ENCODE measurements at places on chromosomes 13 and 19.
A peak's percentile ranks its signal among the peaks of the same experiment; 100 is the strongest.

DNA sequence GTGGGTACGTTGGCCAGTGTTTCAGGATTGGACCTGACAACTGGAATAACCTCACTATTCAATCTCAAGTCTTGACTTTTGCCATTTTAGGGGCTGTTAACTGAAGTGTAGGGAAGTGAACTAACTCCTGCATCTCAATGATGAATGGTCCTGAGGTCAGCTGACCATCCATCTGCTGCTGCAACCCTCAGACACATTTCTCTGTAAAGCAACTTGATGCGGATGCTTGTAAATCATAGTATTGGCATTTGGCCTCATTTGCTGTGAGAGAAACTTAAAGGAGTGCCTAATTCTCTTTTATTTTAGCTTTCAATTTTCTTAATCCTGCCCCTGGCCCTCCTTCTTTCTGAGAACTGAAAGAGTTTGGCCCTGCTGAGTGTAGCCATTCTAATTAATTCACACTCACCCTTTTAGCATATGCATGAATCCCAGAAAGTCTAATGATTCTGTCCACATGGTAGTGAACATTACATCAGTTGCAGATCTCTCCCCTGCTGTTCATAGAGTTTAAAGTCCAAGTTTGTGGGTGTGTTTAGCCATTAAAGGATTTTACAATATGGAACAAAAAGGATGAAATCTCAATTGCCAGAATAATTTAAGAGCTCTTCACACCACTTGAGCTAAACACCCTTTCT, 1531.4 kb upstream of the SLC10A2 start:
- DNase-seq = no peak

- no peak for DNase-seq
Observed at GRCh38 chr19:48152551-48152950, 17.6 kb downstream of the LIG1 start.

- no peak for DNase-seq
Observed at GRCh38 chr19:4951656-4952055, 17.3 kb upstream of the KDM4B start.

GRCh38 chr13:43546251-43546650, 240.5 kb downstream of the ENOX1 start:
- no peak for DNase-seq

DNA sequence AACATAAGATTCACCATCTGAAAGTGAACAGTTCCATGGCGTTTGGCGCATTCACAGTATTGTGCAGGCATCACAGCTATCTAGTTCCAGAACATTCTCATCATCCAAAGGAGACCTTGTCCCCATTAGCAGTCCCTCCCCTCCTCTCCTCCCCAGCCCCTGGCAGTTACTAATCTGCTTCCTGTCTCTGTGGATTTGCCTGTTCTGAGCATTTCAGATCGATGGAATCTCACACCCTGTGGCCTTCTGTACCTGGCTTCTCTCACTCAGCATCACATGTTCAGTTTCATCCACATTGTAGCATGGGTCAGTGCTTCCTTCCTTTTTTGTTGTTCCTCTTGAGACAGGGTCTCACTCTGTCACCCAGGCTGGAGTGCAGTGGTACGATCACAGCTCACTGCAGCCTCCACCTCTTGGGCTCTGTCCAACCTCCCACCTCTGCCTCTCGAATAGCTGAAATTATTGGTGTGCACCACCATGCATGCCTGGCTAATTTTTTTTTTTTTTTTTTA, 34.6 kb downstream of the CRTC1 start:
- peak; percentile 74 for DNase-seq

GRCh38 chr19:35241417-35241816, 7.4 kb upstream of the LSR start:
- DNase-seq = no peak

- DNase-seq = peak; percentile 97
Observed at GRCh38 chr19:50203281-50204080, at the start of gene MYH14. Gene MYH14, plus strand, starts transcription at chr19:50203622. Its CDS starts 6,744 bp downstream, at chr19:50210366.

- peak; percentile 26 for DNase-seq
Observed at GRCh38 chr13:97600458-97601075, 166.6 kb downstream of the RAP2A start.

- DNase-seq = peak; percentile 27
Observed at GRCh38 chr13:113646921-113647340, 11.1 kb downstream of the ATP4B start.

GRCh38 chr19:42017040-42017439, 23.0 kb upstream of the ATP1A3 start:
- DNase-seq = peak; percentile 31

DNA sequence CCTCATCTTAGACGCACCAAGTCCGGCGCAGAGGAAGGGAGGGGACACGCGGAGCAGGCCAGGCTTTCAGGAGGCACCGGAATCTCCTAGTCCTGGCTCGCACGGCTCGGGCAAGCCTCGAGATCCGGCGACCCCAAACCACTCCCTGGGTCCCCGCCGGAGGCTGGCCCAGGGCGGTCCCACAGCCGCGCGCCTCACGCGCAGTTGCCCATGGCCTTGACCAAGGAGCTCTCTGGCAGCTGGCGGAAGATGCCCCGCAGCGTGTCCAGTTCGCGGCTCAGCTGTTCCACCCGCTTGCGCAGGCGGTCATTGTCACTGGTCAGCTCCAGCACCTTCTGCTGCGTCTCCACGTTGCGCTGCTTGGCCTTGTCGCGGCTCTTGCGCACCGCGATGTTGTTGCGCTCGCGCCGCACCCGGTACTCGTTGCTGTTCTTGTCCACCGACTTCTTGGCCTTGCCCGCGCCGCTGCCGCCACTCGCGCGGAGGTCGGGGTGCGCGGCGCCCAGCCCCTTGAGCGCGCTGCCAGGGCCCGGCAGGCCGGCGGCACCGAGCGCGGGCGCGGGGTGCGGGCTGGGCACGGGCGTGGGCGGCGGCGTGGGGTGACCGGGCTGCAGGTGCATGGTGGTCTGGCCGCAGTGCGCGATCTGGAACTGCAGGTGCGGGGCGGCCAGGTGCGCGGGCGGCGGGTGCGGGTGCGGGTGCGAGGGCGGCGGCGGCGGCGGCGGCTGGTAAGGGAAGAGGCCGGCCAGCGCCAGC, 1.0 kb downstream of the CEBPA start:
- DNase-seq = peak; percentile 78

DNA sequence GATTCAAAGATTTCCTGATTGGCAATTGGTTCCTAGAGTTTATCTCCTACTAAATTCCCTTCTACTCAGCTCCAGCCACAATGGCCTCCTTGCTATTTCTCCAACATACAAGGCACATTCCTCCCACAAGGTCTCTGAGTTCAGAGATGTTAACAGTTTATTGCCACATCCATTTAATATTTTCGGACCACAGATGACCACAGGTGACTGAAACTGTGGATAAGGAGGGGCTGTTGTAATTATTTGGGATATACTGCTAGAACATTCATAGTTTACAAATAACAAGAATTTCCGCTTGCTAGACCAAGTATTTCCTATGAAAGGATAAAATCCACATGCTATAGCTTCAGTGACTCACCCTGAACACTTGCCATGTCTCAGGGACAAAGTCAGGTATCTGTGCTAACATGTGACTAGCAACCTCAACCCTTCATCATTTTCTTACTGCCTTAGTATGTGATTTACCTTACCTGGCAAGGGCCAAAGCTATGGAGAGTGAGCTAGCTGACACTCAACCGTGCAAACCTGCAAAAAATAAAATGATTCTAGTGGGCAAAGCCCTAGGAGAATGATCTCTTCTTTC, 117.7 kb downstream of the TBC1D4 start:
- DNase-seq = no peak

GRCh38 chr19:4400135-4400936, at the start of gene SH3GL1:
Gene SH3GL1, minus strand, starts transcription at chr19:4400547. Its CDS starts 179 bp downstream, at chr19:4400368.
- DNase-seq = peak; percentile 99

- no peak for DNase-seq
Observed at GRCh38 chr19:41920882-41921576, 7.2 kb downstream of the ERFL start.

DNA sequence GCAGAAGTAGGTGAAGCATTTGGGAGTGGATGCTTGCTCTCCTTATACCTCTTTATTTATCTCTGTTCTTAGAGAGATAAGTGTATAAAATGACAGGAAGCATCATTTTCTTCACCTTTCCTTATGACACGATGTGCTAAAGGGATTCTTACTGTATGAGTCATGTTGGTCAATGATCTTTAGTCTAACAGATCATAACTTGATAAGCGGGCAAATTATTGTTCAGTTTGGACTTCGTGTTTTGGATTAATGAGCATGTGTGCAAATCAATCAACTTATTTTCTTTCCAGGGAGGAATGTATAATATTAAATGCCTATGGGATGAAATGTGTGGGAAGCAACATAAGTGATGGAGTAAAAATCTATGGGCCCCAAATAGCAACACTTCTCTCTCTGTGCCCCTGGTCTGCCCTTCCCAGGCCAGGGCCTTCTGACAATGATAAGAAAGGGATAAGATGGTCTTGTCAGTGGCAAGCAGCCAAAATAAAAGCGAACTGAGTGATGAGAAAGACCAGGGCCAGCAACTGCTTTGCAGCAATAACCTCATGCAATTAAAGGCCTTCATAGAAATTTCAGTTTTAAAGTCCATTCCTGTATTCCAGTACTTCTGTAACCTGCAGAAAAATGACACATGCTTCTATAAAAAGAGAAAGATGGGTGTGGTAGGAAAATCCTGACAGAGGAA, 61.4 kb downstream of the SLC10A2 start:
- DNase-seq = no peak

DNA sequence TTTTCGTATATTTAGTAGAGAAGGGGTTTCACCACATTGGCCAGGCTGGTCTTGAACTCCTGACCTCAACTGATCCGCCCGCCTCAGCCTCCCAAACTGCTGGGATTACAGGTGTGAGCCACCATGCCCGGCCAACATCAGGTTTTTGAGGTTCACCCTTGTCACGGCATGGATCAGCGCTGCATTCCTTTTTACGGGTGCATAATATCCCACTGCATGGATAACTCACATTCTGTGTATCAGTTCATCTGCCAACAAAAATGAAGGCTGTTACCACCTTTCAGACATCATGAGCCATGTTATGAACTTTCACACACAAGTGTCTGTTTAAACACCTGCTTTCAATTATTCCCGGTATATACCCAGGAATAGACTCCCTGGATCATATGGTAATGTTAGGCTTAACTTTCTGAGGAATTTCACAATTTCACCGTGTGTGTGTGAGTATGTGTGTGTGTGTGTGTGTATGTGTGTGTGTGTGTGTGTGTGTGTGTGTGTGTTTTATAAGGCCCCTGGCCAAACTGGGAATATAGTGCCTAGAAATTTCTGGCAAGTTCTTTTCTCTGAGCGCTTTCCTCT, 52.2 kb downstream of the AP1M1 start:
- peak; percentile 42 for DNase-seq

DNA sequence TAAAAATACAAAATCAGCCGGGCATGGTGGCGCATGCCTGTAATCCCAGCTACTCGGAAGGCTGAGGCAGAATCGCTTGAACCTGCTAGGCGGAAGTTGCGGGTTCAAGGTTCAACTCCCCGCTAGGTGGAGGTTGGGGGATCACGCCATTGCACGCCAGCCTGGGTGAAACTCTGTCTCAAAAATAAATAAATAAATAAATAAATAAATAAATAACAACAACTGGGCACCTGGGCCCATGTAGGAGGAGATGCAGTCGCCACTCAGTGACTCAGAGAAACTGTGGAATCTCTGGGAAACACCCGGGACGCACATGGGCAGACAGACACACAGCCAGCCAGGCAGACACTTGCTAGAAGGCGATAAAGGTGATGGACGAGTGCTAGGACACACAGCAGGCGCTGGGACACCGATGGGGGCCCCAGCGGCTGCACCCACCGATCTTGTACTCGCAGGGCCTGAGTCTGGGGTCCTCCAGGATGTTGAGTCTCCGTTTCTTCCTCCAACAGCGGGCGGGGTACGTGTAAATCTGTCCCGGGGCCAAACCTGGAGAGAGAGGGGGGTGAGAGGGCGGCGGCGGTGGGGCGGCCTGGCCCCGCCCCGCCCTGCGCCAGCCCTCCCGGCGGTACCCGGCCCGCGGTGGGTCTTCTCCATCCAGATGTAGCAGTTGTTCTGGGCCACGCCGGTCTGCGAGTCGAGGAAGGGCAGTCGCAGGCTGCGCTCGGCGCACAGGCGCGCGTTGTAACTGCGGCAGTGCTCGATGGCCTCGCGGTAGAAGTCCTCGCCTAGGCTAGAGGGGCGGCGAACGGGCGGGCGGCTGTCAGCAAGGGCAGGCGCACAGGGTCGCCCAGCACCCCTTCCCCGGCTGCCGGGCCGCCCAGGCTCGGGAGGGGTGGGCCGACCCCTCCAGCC, 1.8 kb downstream of the DPF1 start:
- DNase-seq = peak; percentile 83

DNA sequence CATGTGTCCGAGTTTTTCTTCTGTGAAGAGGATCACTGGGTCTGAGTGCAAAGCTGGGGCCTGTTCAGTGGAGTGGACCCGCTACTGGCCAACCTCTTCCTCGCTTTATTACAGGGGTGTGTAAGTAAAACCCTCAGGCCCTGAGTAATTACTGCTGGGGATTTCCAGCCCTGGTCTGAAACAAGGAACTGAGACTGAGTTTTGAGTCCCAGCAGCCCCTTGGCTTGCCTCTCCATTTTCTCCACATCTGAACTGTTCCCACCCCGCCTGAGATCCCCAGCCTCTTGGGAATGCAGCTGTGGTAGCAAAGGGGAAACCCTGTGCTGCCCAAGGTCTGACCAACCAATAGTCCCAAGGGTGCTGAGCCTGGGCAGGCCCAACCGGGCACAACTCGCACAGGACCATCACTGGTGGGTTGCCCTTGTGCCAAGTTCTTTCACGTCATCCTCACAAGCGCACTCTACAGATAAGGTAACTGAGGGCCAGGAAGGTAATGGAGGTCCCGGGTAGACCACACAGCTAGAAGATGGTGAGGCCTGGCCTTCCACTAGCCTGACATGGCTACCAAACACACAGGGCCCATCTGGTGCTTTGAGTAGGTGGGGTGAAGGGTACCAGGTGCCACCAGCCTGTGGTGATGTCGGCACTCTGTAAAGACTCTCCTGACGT, 13.7 kb upstream of the SLC35E1 start:
- DNase-seq = peak; percentile 60

DNA sequence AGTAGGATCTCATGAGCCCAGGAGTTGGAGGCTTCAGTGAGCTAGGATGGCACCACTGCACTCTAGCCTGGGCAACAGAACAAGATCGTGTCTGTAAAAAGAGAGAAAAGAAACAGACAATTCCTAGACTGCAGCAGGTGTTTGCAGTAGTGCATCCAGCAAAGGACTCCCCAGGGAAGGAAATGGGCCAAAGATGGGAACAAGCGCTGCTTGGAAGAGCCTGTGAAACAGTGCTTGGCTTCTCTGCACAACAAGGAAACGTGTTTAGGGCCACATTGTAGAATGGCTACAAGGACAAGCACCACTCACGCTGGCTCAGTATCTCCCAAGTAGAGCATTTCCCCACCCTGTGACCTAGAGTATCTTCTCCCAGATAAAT, 35.5 kb upstream of the LDLR start:
- peak; percentile 48 for DNase-seq

- peak; percentile 98 for DNase-seq
Observed at GRCh38 chr19:8396563-8397203, 6.5 kb downstream of the RAB11B start.

DNA sequence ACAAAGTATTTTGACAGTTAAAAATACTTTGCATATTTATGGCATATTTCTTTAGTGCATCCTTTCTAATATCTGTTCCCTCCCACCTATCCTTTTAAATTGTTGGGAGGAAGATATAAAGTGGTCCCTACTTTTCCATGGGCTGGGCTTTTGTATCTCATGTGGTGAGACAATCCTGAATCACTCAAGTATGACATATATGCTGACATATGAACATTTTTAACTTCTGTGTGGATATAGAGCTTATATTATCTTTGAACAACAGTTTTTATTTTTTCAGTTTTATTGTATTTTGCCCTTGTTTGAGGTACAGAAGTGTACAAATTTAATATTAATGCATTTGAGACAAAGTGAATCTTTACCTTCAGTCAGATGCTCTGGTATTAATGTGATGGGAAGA, 3.4 kb downstream of the ZMYM2 start:
- peak; percentile 13 for DNase-seq

GRCh38 chr19:46018729-46019251, 4.1 kb downstream of the PGLYRP1 start:
- DNase-seq = no peak

Data from osteoblast (primary cell).